Iris pigment epithelial cell (primary cell): ENCODE measurements at places on chromosomes 2 and 18.
A peak's percentile ranks its signal among the peaks of the same experiment; 100 is the strongest.

DNA sequence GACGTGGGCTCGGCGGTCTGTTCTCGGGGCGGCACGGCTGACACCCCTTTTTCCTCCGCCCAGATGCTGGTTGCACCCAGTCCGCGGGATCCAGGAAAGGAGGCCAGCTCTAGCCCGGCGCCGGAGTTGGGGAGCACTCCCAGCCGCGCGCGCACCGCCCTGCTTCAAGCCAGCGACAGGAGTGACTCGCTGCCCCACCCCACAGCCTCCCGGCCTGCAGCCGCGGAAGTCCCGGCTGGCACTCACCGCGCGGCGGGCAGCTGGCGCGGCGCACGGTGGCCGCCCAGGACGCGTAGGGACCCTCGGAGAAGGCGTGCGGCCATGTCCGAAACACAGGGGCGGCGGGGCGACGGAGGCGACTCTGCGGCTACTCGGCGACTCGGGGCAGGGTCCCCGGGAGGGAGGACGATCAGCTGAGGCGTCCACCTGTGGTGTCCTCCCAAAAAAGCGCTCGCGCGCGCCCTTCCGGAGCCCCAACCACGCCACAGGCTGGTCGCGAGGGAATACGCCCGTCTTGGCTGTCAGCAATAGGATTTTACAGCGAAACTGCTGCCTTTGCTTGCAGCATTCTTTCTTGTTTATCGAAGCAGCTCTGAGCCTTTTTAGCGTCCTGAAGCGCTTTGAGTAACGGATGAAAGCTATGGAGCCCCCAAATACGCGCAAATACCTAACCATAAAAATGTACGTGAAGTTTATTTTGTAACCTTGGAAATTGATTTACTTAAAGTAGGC lies at the start of gene ACADL:
TSS of gene ACADL (minus strand) at position 507 of the 732 bp plus-strand sequence. CDS start at position 323, 184 bp downstream.
- peak; percentile 28 for DNase-seq

DNA sequence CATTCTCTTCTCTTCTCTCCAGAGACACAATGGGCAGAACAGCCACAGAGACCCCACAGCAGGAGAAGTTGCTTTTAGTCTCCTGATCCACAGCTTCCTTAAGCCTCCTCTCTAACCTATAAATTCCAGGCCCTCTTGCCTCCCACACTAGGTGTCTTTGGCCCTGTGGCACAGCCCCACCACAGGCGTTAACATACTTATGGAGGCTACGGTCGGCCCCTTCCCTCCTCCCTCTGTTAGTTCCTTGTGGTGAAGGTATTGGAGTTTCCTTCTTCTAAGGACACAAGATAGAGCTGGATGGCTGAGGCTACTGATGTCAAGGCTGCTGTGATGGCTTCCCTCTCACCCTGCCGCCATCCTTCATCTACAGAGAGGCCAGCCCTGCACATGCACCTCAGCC lies 123.5 kb upstream of the ACAA2 start:
- DNase-seq: no peak

DNA sequence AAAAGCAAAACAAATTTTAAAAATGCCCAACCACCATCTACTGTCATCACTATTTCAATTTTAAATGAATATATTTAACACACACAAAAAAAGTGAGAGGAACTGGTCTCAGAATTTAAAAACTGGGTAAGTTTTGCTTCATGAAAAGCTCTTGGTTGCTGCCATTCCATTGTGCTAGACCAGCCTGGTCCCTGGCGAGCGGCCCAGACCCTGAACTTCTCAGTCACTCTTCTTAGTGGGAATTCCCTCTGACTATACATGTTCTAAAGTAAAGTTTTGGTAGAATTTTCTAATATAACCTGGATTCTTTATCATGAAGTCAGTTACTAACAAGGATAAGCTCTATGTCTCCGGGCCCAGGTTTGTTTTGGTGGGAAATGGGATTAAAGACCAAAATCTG lies 34.8 kb upstream of the TMEM177 start:
- peak; percentile 75 for DNase-seq

DNA sequence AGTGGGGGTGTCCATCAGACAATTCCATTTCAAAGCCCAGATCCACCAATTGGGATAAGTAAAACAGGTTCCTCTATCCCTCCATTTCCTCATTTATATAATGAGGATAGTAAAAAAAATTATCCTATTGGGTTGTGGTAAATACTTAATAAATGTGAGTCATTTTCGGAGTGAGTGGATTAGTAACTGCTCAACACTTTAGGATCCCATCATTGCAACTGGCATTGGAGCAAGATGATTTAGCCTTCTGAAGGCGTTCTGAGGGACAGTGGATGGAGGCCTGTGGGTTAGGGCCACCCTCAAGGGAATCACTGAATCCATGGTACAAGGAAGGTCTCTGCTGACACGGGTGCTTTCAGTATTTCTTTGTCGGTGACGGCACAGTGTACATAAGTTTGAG lies 108.6 kb upstream of the FZD7 start:
- DNase-seq: no peak

DNA sequence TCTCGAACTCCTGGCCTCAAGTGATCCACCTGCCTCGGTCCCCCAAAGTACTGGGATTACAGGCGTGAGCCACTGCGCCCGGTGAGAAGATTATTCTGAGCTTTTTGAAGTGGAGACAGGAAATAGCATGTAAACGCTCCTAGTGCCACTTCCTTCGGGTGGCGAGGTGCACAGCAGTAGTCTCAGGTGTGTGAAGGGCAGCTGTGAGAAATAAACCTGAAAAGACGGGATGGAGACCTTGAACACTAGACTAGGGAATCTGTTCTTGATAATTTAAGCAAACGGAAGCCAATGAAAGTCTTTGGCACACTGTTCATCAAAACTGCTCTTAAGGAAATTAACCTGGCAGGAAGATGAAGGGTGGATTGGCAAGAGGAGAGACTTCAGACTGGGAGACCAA lies 439 bp upstream of the PLEKHH2 start:
- DNase-seq: no peak

- no peak for DNase-seq
Measured at GRCh38 chr2:124081154-124081716, 56.1 kb downstream of the CNTNAP5 start.

DNA sequence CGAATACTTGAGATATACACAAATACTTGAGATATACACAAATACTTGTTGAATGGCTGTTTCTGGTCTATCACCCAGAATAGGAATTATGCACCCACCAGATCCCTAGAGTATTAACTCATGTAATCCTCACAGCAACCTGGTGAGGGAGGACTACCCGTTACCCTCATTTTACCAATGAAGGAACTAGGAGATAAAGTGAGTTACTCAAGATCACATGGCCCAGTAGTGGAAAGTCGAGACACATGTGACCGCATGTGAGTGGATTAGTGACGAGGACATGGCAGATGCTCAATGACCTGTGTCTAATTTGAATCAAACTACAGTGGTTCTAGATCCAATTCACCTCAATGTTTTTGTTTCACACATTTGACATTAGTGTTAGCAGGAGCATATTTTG lies 2.4 kb downstream of the MOGAT1 start:
- no peak for DNase-seq

GRCh38 chr2:122421775-122422174 lies 666.3 kb downstream of the TSN start:
- no peak for DNase-seq

DNA sequence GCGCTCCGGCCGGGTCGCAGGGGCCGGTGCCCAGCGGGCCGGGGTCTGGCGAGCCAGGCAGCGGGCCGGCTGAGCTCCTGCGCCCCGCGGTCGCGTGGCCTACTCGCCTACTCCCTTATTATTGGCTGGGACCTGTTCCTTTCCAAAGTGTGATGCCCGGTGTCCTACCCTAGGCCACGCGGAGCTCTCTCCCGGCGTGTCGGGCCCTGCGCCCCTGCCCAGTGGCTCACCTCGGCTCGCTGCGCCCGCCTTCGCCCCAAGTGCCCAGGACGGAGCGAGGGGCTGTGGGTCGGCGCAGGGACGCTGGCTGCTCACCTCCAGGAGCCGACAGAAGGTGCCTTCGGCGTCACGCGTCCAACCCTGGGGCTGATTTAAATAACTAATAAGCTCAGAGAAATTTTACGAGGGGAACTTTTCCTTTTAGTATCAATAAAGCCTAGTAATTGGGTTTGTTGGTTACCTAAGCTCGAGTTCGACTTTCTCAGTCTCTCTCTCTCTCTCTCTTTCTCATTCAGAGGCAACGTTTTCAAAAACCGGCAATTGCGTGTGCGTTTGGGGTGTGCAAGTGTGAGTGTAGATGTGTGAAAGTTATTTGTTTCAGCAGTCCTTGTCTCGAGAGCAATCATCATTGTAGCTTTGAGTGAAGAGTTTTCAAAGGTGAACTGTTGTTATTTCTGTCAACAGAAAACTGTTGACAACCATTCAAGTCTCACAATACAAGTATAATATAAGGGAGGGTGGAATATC lies 7.0 kb upstream of the SATB2 start:
- DNase-seq: no peak

DNA sequence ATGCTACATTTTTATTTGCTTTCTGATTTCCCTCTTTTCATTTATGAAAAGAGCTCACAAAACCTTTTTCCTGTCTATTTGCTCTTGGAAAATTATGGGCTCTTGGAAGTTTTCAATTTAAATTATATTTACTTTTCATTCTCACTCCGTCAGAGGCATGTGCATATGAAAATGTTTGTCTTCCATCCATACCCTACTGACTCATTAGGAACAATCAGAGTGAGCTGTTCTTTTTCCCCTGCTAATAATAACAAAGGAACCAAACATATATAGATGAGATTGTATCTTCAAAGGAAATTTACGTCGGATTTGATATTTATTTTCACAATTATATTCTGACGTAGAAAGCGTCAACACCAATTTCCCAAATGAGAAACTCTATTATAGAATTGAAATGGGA lies 1101.2 kb downstream of the TSN start:
- no peak for DNase-seq

DNA sequence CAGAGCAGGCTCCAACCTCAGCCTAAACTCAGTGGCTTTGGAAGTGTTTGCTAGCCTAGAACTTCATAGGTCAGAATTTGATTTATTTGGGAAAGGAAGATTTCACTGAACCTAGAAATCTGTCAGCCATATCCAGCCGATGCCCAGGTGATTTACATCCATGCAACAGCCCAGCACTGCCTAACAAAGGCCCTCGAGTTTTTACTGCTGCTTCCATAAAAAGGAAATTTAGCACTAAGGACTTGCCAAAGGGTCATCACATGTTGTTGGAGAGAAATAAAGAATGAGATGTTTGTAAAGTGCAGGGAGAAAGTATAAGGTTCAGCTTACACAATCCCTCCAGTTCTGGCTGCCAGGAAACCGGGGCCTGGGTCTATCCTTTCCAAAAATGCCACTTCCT lies 614.2 kb downstream of the BCL11A start:
- DNase-seq: no peak

DNA sequence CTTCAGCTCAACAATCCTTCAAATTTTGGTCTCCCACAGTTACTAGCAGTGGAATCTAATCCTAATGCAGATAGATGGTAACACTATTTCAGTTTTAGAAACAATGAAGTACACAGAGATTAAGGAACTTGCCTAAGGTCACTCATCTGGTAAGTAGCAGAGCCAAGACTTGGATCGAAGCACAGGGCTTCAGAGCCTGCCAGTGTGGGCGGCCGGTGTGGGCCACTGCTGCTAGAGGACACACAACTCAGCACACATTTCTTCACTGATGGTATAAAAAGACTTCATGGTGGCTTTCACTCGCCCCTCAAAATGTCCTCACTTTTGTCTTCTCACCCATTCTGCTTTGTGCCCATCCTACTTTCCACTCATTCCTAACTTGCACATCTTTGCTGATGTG lies 11.1 kb downstream of the C2orf74 start:
- DNase-seq: no peak

- no peak for DNase-seq
Measured at GRCh38 chr18:46716827-46717226, 40.0 kb downstream of the ST8SIA5 start.

DNA sequence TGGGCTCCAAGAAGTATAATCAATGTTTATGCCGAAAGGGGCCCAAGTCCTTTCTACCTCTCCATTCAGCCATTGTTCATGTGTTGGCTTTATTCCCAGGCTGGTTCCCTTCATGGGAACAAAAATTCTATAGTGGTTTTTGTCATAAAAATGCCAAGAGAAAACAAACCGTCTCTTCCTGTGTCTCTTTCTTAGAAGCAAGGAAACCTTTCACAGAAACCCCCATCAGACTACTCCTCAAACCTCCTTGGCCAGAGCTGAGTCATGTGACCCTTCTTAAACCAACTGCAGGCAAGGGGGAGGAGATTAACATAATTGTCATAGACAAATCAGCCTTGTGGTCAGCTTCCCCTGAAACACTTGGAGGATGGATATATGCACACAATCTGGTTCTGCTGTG lies 75.1 kb upstream of the TANK start:
- DNase-seq: no peak

DNA sequence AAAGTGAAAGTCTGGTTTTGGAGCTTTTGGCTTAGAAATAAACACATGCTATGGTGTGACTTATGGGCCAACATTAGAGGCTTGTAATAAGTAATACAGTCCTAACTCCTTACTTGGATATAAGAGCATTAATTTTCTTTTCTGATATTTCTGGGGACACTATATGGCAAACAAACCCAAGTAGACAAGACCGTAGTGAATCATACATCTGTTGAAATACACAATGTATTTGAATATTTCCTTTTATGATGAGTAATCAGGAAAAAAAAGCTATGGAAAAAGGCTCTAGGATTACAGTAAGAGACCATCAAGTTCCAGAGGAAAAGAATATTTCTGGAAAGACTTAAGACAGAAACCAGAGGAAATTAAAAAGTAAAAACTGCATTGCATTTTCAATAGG lies 146.0 kb upstream of the CYP26B1 start:
- DNase-seq: peak; percentile 64

- DNase-seq: no peak
Measured at GRCh38 chr2:107988108-107988507, 1.8 kb downstream of the SLC5A7 start.

DNA sequence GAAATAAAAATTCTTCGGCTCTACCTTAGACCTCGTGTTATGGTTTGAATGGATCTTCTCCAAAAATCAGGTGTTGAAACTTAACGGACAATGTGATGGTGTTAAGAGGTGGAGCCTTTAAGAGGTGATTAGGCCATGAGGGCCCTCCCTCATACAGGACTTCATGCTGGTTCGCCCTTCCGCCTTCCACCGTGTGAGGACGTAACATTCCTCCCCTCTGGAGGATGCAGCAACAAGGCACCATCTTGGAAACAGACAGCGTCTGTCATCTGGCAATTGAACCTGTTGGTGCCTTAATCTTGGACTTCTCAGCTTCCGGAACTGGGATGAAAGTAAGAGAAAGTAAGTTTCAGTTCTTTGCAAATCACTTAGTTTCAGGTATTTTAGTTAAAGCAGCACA lies 126.3 kb upstream of the SPRED2 start:
- no peak for DNase-seq

DNA sequence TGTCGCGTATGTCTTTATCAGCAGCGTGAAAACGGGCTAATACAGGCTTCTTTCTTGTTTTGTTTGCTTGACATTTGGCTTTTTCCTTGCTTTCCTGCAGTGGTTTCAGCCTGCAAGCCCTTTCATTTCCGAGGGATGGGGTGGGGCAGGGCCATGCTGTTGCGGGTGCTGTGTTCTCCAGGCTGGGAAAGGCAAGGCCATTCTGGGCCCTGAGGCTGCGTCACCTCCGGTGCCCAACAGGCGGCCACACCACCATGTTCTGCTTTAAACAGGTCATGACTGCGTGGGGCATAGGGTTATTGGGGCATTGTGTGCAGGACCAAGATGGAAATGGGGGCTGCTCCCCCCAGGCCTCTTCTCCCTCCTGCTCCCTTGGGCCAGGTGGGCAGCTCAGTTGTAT lies 38.6 kb upstream of the PLB1 start:
- DNase-seq: no peak
